ENCODE measurements at places on chromosomes 4 and X. TPM values are rescaled to one million over a fixed set of nuclear protein-coding genes. Genes with fewer than 3 reads are reported as not detected.

Gene TRIM60
- total RNA-seq, result not detected

Gene TMEM31
- total RNA-seq, result not detected

Gene MAGEC1
- total RNA-seq, result not detected

Gene SAGE1
- not detected for total RNA-seq

Gene PHEX
- 0.66 TPM for total RNA-seq

Gene UBE2A
- 65.0 TPM for total RNA-seq

Data from Calu3 (cell line).